CD4-positive, alpha-beta T cell (primary cell): ENCODE measurements at places on chromosomes 5 and 9.

GRCh38 chr9:13865869-13866268 is 448.1 kb downstream of the NFIB start:
- no peak for DNase-seq

DNA sequence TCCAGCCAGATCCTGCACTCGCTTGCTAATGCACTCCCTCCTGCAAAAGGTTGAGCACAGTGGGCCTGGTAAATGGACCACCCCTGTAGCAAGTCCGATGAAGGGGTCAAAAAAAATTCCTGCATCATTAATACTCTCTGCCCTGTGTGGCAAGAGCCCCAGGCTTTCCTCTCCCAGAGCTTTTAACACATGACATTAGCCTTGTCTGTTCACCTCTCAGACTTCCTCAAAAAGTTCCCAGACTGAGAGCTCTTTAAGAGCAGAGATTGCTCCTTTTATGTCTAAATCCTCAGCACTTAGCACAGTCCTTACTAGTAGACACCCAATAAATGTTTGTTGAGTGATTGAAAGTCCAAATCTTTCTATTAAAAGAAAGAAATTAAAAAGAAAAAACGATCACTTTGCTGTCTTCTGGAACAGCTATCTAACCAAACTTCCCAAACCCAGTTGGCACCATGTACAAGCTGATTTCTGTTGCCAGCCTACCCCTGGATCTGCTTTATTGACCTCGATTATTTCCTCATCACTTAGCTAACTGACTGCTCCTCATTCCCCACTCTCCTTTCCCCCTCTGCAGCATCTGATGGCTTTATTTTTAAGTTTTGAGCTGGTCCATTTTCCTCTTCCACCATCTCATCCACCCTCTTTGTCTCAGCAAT is 209.8 kb downstream of the ENC1 start:
- no peak for DNase-seq

GRCh38 chr5:132859889-132860437 is 6.3 kb downstream of the GDF9 start:
- no peak for DNase-seq

DNA sequence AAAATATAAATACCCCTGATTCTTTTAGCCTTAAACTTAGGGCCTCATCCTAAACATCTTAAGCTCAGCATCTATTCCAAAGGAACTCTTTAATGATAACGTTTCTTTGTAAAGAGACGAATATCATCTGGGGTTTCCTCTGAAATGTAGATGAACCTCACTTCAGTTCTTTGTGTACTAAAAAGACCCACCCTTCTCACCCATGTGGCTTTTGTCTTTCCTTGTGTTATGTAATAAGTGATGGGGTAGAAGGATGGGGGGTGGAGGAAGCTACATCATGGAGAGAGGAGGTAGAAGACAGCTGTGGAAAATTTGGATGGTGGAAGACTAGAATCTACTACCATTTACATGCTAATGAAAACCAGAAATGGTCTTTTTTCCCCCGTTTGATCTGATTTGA is 111.0 kb downstream of the NDUFS4 start:
- no peak for DNase-seq

- no peak for DNase-seq
Measured at GRCh38 chr5:174514325-174514724, 210.1 kb upstream of the MSX2 start.

- no peak for DNase-seq
Measured at GRCh38 chr5:157574456-157575380, 857 bp downstream of the ADAM19 start.

- no peak for DNase-seq
Measured at GRCh38 chr5:55892479-55892878, 41.3 kb downstream of the IL31RA start.

GRCh38 chr5:163912046-163912445 is 406.6 kb downstream of the MAT2B start:
- no peak for DNase-seq

- DNase-seq = no peak
Measured at GRCh38 chr9:88391236-88391635, 3.0 kb downstream of the SPIN1 start.

- DNase-seq = no peak
Measured at GRCh38 chr9:137044037-137044436, 1.9 kb downstream of the NPDC1 start.

DNA sequence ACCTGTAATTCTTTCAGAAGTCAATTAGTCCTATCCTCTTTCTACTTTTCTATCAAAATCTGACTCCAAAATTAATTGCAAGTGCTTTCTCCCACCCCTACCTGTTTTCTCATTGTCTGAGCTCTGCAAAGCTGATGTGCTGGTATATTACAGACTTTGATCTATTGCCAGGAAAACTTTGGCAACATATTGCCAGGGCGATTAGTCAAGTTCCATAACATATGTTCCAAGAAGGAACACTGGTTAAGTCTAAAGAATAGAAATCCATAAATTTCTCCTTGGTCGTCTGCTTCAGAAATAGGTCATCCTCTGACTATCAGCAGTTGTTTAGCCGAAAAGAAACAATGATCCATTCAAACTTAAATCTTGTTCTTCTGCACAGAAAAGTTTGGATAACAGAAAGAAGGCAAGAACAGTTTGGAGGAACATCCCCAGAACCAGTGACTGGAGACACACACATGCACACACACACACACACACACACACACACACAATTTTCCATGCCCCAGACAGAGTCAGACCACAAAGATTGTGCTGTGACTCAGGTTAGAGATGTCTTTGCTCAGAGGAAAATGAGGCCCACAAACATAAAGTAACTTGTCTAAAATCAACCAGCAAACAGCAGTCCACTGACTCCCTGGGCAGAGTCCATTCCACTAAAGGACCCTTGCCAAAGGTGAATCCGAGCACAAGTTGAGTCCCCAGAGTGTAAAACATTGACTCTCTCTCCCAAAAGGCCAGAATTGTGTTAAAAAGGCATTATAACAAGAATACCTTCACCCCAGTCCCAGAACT is 202.1 kb downstream of the DEPDC1B start:
- no peak for DNase-seq

GRCh38 chr5:67209141-67209771 is 12.7 kb upstream of the CD180 start:
- peak; percentile 46 for DNase-seq

- DNase-seq = no peak
Measured at GRCh38 chr9:5617749-5618148, 11.2 kb upstream of the RIC1 start.

DNA sequence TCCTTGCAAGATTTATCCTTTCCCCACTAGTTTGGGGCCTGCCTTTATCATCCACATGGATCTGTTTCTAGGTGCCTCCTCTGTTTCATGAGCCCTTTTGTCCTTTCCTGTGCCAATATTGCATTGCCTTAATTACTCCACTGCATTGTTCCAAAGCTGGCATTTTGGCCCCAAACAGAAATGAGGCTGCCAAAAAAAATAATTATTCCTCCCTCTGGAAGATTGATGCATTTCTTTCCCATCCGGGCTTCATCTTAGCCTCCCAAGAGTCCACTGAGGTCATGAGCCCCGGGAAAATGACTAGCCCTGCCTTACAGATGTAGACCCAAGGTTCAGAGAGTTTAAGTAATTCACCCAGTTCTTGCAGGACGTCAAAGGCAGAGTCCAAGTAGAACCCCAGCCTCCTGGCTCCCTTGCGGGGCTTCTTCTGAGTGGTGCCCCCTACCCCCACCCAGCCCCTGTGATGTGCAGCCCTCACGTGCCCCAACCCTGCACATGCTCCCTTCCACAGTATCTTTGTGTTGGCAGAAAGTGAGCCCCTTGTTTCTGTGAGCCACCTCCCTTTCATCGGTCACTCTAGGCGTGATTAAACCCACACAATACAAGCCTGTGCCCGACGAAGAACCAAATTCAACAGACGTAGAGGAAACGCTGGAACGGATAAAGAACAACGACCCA is 62.1 kb downstream of the TMOD1 start:
- DNase-seq = no peak

- DNase-seq = no peak
Measured at GRCh38 chr9:12933957-12934356, 159.1 kb downstream of the LURAP1L start.

DNA sequence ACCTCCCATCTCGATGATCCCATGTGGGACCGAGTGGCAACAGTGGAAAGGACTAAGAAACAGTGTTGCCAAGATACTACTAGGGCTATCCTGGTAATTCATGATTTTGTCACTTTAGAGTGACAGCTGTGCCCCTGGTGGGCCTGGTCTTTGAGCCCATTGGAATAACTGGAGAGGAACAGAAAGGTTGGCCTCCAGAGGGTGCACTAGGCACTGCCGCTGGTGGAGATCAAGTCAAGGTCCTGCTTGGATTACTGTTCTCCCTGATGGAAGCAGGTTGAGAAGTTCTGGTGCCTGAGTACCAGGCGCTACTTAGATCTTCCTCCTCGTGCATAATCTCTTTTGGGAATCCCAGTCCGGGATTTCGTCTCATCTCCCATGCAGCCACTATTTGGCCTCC is 129.6 kb downstream of the SEC61B start:
- DNase-seq = no peak

DNA sequence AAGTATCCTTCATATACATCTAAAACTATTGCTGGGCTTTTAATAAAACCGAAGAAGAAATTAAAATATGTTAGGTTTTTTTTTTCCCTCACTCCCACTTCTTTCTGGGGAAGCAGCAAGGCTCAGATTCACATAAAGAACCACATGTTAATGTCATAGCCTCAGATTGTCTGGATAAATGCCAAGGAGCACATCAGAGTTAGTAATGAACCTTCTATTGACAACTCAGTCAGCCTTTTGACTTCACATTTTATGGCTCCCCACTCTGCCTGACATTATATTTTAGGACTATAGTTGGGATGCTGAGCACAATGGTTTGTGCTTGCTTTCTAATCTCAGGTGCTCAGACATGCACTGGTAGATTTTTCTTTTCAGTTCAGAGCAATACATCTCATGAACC is 21.8 kb downstream of the DMAC1 start:
- no peak for DNase-seq

DNA sequence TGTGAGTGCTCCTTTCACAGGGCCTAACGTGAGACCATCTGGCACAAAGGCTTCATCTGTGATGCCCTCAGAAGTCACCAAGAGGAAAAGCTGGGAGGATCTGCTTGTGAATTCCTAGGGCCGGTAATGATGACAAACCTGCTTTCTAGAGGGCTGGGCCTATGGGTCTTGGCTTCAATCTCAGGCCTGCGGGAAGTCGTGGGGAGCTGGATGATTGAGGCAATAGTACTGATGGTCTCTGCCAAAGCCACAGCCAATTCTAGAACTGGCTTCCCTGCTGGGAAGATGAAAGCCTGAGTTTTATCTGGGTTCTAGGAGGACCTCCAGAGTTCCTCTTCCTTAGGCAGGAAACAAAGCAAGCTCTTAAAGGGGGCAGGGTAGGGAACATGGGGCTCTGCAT is 102.7 kb downstream of the TMEM215 start:
- DNase-seq = no peak

- DNase-seq = no peak
Measured at GRCh38 chr5:68843624-68844364, 250.0 kb upstream of the SLC30A5 start.

DNA sequence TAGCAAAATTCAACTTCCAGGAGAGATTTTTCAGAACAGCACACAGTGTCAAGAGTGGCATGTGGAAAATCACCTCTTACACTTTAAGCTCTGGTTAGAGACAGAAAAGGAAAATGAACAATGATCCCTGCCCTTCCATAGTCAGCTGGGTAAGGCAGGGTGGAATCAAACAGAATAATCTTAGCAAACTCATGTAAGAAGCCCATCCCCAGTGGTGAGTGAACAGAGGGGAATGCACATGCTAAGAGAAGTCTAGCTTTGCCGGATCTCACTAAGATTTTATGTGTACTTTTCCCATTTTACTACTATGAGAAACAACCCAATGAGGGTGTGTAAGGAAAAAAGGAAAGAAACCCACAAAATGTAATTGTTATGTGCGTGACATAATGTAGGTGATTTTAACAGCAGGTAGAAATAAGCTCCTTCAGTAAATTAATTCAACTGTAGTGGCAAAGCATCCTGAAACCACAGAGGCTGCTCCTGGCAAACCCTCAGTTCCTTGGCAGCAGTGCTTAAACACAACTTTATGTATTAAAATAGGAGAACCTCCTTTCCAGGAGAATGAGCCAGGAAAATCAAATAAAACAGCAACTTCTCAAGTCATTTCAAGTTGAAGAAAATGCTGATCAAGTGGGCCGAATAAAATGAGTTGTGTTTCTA is 366.0 kb upstream of the TRPC7 start:
- DNase-seq = no peak

GRCh38 chr5:98200726-98201541 is 572.5 kb upstream of the RGMB start:
- no peak for DNase-seq

- no peak for DNase-seq
Measured at GRCh38 chr9:114289571-114290481, 33.1 kb upstream of the ORM1 start.

- no peak for DNase-seq
Measured at GRCh38 chr9:132728071-132728470, 57.8 kb downstream of the GTF3C4 start.

DNA sequence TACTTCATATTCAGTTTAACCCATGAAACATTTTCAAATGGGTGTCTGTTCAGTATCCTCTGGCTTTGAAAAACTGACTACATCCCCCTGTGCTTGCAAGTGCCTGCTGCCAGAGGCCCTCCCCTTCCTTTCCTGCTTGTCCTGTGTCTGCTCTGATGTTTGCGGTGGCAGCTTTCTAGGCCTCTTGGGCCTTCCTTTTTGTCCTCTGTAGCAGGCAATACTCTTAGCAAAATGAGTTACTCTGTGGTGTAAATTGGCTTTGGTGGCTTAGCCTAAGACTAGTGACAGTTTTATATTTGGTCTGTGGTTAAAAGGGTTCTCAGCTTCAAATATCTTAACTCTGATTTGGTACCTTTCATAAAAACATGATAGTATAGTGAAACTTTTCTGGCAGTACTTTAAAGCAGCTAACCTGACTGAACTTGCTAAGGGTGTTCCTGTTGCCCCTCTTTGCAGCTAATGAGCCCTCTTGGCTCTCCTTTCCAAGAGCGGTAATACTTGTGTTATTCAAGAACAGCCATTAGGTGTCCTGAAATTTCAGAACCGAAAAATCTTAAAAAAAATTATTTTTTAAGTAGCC is 76.6 kb downstream of the GOLM1 start:
- no peak for DNase-seq

GRCh38 chr5:4939042-4939781 is 200.9 kb upstream of the ADAMTS16 start:
- no peak for DNase-seq

DNA sequence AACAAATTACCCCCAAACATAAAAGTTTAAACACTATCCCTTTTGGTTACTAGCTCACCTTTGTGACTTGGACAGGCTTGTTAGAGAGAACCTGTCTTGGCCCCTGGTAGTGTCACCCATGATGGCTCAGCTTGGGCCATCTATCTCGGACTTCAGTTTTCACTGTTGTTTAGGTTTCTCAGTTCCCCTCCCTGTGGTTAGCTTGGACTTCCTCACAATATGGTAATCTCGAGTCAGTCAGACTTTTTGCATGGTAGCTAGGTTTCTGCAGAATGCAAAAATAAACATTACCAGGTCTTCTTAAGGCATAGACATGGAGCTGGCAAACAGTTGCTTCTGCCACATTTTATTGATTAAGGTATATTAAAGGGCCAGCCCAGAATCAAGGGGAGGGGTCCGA is 324.3 kb upstream of the RORB start:
- no peak for DNase-seq
